ENCODE measurements at places on chromosomes 1 and 21.

GRCh38 chr1:54476530-54477109 lies 70.4 kb upstream of the SSBP3 start:
- DNase-seq, result no peak

DNA sequence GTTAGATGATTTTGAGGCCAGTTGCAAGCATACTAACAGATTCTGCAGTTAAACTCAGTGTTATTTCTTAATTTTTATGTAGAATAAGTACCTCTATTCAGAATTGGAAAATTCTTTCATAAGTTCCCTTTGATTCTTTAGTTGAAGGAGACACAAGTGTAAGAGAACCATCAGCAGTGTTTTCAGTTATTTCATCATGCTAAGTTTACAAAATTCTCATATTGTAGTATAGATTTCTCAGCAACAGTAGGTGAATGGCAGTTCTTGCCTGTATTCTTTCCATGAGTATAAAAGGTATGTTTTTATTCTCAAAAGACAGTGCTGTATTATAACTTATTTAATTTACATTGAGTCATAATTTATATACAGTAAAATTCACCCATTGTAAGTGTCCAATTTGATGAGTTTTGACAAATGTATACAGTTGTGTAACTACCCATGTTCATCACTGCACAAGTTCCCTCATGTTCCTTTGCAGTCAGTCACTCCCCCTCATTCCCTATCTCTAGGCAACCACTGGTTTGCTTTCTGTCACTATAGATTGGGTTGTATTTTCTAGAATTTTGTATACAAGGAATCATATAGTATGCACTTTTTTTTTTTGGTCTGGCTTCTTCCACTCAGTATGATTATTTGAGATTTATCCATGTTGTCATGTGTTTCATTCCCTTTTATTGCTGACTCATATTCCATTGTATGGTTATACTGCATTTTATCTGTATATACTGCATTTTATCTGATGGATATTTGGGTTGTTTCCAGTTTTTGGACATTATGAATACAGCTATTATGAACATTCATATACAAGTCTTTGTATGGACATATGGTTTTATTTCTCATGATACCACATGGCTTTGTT lies 3.9 kb downstream of the RPS6KC1 start:
- no peak for DNase-seq

DNA sequence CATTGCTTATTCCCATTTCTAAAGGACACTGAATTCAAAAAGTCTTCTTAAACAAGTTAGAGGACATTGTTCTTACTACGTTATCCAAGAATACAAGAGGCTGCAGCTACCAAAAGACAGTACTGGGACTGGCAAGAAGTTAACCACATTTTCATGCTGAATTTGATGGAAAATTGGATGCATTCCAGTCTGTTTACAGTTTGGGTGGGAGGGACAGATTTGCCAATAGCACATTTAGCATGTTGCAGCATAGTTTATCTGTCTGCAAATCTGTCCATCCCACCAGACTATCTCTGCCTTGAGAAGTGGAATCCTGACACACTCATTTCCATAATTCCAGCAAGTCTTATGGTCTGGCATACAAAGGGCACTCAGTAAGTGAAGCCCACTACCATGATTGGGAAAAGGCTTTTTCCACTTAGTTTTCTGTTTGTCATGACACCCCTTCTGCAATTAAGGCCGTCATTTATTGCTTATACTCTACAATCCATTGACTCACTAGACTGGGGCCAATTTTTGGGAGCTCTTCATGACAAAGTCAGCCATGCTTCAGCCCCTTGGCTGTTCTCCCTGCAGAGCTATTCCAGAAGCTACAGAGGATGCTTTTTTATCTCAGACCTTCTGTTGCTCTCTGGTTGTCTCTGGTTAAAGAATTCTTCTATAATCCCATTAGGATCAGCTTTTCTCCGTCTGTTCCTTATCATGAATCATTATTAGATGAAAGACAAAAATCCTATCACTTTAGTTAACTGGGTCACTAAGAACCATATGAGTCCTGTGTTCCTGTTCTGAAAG lies 355.8 kb upstream of the PTBP2 start:
- no peak for DNase-seq

DNA sequence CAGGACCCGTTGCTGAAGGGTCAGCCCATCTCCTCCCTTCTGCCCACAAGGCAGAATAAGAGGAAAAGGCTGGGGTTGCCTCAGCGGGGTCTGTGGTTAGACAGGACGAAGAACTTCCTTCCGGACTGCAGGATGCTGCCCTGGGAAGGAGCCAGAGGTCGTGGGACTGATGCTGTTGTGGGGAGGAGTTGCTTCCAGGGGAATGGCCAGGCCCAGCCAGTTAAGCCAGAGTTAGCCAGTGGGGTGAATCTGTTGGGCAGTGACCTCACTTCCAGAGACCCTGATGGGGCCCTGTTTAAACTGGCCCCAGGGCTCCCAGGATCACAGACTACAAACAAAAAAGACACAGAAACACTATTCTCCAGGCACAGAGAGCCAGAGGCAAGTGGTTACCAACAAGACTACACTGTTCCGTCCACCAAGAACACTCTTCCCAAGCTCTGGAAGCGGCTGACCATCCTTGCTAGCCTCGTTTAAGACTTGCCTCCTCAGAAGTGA lies 13.0 kb downstream of the FAM229A start:
- no peak for DNase-seq

DNA sequence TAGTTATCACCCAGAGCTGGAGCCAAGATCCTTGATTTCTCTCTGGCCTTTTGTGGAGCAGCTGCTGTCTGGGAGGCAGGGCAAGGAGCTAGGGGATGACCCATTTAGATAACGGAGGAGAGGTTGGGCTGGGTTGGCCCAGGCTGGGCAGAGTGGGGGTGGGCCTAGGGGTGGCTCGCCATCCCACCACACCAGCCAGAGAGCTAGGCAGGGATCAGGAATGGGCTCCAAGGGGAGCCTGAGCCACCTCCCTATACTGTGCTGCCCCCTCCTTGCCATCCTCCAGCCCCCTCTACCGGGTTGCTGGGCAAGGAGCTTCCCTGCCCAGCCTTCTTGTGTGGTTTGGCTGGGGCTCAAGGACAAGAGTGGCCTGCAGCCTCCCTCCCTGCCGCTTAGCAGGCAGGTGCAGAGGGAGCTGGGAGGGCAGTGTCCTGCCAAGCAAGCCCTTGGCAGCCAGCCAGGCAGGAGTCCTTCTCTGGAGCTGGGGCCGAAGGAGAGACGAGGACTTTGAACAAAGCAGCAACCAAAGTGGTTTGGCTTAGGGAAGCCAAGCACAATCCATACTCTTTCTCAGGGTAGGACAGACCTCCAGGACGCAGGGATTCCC lies 4.1 kb downstream of the NUAK2 start:
- no peak for DNase-seq

- no peak for DNase-seq
Measured at GRCh38 chr1:210523830-210524229, 195.1 kb downstream of the HHAT start.

GRCh38 chr1:27884006-27884954 lies 11.9 kb downstream of the THEMIS2 start:
- no peak for DNase-seq

DNA sequence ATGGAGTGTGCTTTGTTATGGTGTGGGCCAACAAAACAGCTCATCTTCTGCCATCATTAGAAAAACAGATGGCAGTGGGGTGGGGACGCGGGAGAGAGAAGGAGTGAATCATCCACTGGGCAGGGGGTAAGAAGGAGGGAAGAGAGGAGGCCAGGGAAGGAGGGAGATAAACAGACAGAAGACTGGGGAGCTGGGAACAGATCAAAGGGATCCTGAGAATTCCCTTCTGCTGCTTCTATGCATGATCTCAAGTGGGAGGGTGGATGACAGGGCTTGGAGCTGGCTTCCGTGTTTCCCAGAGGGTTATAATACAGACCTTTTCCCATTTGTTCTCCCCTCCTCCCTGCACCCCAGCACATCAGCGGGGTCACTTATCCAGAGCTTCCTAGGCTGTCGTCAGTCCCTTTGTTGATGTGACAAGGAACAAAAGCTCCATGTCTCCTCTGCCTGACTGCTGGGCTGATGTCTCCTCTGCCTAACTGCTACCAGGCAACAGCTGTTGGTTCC lies 338.6 kb downstream of the PAPPA2 start:
- DNase-seq, result no peak

All from activated T-helper 1 cell treated with anti-CD3 and anti-CD28 coated beads, Interleukin-2, amount 50 U/mL, for 16 hours (primary cell).